NCI-H1092 (cell line): ENCODE measurements at places on chromosomes 2 and 18.

- DNase-seq = no peak
Observed at GRCh38 chr2:169718930-169719504, 14.6 kb upstream of the KLHL23 start.

DNA sequence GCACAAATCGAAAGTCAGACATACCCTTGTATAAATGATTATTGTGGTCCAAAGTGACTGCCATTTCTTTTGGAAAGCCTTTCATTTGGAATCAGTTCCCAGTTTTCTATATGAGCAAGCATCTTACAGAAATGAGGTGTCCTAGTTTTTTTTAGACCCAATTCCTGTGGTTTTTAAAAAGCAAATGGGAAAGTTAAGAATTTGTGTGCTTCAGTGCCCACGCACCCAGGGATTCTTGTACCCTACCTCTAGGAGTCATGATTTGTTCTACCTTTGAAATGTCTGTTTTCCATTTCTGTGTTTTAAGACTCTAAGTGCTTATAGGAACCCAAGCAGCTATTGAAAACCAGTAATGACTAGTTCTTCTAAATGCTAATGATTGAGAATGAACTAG is 218.1 kb downstream of the CAMKMT start:
- no peak for DNase-seq

GRCh38 chr2:58138396-58139030 is 91.9 kb downstream of the VRK2 start:
- no peak for DNase-seq

- DNase-seq = no peak
Observed at GRCh38 chr18:32010124-32010721, 8.4 kb upstream of the RNF125 start.

- DNase-seq = peak; percentile 13
Observed at GRCh38 chr2:206084439-206084869, 1.5 kb downstream of the INO80D start.

DNA sequence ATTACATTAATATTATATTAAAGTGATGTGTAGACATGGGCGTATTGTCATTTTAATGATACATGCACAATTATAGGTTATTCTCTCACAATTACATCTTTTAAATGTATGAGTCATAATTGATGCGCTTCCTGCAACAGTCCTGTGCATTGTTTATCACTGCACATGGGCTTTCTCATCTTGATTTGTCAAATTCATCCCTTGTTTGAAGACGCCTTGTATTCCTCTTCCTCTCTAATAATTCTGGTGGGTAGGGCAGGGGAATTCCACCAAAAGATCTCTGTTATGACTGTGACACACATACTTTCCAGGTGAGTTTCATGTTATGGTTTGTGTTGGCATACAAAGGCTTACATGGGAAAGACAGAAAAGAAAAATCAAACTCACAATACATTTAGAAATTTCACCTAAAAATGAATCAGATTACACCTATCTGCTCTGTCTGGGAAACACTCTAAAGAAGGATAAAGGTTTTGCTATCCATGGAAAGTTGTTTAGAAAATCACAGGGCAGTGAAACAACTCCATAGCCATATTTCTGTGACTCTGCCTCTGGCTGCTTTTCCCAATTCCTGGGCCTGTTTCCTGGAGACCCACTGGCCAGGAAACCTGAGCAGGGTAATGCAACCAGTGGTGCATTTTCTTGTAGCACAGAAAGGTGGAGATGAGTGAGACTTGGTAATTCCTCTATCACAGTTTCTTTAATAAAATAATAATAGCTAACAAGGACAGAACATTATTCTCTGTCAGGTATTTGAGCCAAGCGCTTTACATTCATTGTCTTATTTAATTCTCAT is 13.2 kb downstream of the SLC9A2 start:
- no peak for DNase-seq

- no peak for DNase-seq
Observed at GRCh38 chr2:10289891-10290290, 12.8 kb upstream of the HPCAL1 start.

DNA sequence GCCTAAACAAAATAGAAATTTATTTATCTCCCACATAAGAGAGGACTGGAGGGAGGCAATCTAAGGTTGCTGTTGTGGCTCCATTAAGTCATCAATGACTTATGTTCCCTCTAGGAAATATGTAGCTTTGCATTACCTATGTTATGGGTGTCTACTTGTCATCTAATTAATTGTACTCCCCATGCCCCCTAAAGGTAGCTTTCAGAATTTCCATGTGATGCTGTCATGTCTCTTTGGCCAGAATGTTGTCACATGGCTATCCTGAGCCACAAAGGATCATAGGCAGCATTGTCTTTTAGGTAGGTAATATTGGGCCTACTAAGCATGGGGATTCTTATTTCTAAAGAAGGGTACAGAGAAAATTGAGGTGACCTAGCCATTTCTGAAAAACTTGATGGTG is 935.6 kb upstream of the FANCL start:
- DNase-seq = no peak

DNA sequence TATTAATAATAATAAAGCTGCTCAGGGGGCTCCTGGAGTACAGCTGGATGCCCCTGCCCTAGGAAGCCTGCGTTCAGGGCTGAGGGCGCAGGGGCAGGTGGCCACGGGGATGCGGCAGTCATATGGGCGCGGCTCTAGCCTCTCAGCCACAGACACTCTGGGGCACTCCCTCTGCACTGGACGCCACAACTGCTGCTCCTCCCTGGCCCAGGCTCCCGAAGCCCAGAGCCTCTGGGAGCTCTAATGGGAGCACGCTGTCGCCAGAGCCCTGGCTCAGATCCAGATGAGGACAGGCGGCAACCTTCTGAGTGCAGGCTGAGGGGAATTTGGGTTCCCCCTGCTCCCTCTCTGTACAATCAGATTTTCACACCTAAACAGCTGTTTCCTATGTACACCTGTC is 93.6 kb downstream of the MTCL1 start:
- no peak for DNase-seq

DNA sequence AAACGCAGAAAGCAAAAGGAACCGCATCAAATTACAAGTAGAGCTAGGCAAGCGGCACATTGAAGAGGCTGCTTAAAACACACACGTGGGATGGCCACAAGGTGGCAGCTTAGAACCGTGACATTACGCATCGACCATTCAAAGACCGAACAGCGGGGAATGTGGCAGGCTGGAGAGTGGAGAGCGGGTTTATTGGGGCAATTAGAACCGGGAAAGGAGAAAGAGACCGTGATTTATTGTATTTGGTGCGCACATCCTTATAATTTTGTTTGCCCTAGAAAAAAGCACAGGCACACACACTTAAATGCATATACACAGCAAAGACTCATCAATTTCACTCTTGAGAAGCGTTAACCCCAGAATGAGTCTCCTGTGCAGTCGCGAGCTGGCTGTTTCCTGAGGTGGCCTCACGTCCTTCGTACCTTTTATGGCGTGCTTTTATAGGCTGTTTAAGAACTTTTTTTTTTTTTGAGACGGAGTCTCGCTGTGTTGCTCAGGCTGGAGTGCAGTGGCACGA is 31.7 kb upstream of the MEP1B start:
- peak; percentile 96 for DNase-seq

DNA sequence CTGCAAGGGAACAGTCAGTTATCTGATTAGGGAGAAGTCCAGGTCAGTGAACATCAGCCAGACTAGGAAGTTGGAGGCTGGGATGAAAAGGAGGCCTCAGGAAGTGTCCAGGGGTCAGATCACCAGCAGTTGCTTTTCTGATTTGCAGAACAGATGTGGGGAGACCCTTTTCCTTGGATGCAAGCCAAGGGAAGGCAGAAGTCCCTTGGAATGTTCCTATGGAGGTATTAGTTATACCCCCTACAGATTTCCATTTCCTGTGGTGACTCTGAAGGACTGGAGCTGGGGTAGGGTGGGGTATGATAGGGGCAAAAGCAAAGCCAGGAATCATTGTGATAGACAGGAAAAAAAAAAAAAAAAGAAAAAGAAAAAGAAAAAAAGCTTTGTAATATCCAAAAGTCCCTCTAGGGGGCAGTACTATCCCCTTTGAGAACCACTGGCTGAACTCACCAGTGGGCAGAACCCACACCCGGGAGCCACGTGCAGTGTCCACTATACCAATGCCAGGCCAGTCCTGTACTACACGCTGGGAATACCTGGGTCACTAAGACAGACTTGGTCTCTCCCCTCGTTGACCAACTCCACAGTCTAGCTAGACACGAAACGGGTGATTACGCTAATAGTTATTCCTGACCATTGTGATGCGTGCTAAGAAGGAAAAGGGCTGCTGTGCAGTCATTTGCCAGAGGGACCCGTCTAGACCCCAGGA is 7.4 kb downstream of the DYSF start:
- no peak for DNase-seq

DNA sequence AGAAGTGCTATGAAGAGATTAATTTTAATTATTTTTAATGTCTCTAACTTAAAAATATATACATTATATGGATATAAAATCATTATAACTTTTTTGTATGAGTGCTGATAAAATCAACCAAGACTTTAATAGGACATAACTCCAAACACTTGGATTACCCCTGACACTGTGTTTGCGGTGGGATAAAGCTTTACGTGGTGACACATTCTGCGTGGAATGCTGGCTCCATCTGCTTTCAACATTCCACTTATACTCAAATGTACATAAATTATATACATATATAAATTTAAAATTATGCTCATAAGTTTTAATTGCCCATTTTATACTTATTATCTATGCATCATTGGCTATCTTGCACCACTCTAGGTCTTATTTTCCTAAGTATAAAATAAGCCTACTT is 30.5 kb downstream of the LINC00305 start:
- DNase-seq = no peak

- no peak for DNase-seq
Observed at GRCh38 chr18:4004183-4004829, 450.8 kb downstream of the DLGAP1 start.

GRCh38 chr2:190469771-190470170 is 61.6 kb downstream of the MFSD6 start:
- peak; percentile 92 for DNase-seq

- no peak for DNase-seq
Observed at GRCh38 chr2:45681675-45682074, 30.2 kb downstream of the PRKCE start.

DNA sequence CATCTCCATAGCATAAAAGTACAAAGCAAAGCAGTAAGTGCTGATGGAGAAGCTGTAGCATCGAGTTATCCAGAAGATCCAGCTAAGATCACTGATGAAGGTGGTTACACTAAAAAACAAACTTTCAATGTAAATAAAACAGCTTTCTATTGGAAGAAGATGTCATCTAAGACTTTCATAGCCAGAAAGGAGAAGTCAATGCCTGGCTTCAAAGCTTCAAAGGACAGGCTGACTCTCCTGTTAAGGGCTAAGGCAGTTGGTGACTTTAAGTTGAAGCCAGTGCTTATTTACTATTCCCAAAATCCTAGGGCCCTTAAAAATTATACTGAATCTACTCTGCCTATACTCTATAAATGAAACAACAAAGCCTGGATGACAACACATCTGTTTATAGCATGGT is 44.0 kb downstream of the METTL8 start:
- no peak for DNase-seq

GRCh38 chr2:127377262-127377661 is 10.5 kb downstream of the MAP3K2 start:
- DNase-seq = no peak
